CD4-positive, alpha-beta T cell treated with Interleukin-15 for 1 hour (primary cell): ENCODE measurements at places on chromosomes 13 and 19.

- DNase-seq, result peak; percentile 92
Measured at GRCh38 chr19:5130371-5131030, 161.6 kb downstream of the KDM4B start.

DNA sequence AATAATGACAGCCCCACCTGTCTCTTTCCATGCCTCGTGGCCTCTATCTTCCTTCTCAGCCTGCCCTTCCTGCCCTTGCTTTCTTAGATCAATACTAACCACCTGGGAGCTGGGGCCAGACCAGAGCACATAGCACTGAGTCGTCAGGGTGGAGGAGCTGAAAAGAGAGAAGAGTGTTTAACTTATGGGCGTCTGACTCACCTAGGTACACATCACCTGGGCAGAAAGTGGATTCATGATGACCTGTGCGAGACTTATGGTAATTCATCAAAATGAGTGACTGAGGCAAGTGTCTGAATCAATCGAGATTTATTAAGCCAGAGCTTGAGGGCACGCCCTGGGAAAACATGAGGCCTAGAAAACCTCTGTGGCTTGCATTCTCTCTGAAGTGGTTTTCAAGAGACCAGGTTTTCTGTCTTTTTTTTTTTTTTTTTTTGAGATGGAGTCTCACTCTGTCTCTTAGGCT is 19.2 kb downstream of the CEACAM6 start:
- DNase-seq, result peak; percentile 24

DNA sequence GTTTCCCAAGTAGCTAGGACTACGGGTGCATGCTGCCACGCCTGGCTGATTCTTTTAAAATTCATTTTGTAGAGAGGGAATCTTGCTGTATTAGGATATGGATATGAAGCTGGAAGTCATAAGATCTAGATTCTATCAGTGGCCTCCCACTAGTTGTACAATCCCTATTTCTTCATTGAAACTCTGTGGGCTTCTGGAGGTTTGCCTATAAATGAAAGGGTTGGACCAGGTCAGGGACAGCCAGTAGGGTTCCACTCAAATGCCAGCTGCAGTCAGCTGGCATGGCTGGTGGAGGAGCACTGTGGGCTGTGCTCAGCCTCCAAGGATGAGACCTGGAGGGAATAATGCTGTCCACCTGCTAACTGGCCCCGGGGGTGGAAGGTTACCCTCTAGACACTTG is 110.2 kb upstream of the GJB6 start:
- DNase-seq, result no peak

DNA sequence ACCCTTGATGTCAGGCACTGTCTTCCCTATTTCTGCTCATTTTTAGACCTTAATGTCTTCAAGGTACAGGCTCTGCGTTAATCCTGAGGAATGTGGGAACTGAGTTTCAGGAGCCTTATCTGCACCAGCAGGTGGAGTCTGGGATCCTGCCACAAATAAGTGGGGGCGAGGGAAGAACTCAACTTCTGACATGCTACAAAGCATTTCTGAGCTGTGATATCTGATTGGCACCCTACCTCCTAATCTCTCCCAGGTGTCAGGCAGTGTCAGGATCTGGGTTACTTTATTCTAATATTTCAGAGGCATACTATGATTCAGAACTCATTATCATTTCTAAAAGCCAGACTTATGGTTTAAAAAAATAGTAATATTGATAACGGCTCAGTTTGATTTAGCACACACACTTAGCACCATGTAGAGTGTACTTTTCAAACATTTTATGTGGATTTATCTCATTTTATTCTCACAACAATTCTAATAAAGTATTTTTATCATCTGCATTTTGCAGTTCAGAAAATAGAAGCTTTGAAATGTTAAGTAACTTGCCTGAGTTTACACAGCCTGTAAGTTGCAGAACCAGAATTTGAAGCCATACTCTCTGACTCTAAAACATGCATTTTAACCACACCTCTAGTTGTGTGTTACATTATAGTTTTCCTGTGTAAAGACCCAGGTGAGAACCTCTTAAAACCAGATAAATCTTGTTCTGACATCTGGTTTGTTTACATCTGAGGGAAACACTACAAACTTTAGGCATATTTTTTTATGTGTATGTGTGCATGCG is 358.6 kb downstream of the TDRD3 start:
- no peak for DNase-seq

DNA sequence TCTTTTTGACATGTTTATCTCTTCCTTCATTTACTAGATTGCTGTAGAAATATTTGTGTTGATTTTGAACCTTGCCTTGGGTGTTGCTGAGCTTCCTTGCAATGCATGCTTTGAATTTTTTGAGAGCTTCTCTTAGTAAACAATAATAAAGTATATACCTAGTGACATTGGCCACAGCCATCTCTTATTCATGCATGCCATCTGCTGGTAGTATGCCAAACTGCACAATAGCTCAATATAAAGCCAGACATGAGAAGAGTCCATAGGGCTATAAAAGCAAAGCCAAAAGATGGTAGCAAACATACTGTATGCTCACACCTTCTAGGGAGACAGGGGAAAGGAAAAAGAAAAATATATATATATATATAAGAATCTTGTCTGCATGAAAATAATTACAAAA is 18.9 kb upstream of the ZSCAN5A start:
- DNase-seq, result peak; percentile 35

DNA sequence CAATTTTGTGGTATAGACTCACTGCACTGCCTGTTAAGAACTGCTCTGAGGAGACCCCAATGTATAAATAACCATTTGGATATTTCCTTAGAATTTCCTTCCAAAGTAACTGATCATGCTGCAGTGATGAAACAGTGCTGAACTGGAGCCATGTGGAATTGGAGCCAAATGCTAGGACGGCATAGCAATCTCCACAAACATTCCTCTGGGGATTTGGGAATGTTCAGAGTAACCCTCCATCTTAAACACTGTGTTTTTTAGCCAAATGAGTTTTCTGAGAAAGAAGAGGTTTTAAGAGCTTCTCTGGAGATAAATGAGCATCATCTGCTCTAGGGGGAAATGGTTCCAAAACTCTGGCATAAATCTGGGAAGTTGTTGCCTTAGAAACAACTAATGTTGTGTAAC is 98.2 kb downstream of the OLFM4 start:
- DNase-seq, result no peak

- no peak for DNase-seq
Measured at GRCh38 chr13:51284339-51284738, 55.2 kb upstream of the SERPINE3 start.
